Tibial artery (tissue), 4 donors: ENCODE measurements at places on chromosomes 3 and 15.

GRCh38 chr3:130604806-130605205 lies 87.8 kb downstream of the COL6A6 start:
- H3K4me3 ChIP-seq = no peak overlapping the region
- no peak for DNase-seq
- H3K4me1 ChIP-seq = no peaks in the 10 kb centered on the region
- H3K27me3 ChIP-seq = no peaks in the 10 kb centered on the region

DNA sequence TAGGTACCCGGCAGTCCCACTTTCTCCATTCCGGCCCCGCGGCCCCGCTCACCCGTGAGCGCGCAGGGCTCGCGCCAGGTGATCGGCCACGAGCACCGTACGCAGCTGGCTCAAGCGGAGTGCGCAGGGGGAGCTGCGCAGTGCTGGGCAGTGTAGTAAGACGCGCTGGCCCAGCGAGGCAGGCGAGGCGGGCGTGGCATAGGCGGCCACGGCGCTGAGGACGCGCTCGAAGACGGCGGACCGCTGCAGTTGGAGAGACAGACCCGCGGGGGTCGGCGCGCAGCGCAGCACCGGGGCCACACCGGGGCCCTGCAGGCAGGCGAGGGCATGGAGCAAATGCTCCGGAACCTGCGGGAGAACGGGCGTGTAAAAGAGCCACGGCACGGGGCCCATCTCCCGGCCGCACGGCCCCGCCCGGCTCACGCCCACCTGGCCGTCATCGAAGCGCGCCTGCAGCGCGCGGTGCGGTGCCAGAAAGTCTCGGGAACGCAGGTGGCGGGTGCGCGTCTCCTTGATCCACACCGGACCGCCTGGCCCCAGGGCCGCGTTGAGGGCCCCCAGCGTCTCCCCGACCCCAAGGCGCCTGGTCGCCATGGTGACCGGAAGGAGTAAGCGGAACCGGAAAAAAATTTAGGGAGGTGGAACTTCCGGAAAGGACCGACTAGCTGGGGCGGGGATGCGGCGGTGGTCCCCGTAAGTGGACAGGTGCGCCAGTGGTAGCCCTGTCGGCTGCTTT lies at the start of gene DALRD3:
Gene DALRD3, minus strand, starts transcription at position 610 of the 736 bp plus-strand sequence. Its CDS starts 16 bp downstream, at position 594.
- peaks cover 46% of the 10 kb centered on the region for H3K36me3 ChIP-seq
- H3K27ac ChIP-seq = peak within 1 kb of the TSS; percentile 87
- H3K27me3 ChIP-seq = no peaks in the 10 kb centered on the region
- peak within 1 kb of the TSS; percentile 81 for H3K4me3 ChIP-seq
- H3K4me1 ChIP-seq = peaks cover 45% of the 10 kb centered on the region
- DNase-seq = peak; percentile 84

- peaks cover 8% of the 10 kb centered on the region for H3K4me1 ChIP-seq
- H3K27ac ChIP-seq = no peak overlapping the region
- no peaks in the 10 kb centered on the region for H3K36me3 ChIP-seq
- DNase-seq = no peak
Measured at GRCh38 chr3:70061096-70061495, 61.6 kb downstream of the SAMMSON start.

DNA sequence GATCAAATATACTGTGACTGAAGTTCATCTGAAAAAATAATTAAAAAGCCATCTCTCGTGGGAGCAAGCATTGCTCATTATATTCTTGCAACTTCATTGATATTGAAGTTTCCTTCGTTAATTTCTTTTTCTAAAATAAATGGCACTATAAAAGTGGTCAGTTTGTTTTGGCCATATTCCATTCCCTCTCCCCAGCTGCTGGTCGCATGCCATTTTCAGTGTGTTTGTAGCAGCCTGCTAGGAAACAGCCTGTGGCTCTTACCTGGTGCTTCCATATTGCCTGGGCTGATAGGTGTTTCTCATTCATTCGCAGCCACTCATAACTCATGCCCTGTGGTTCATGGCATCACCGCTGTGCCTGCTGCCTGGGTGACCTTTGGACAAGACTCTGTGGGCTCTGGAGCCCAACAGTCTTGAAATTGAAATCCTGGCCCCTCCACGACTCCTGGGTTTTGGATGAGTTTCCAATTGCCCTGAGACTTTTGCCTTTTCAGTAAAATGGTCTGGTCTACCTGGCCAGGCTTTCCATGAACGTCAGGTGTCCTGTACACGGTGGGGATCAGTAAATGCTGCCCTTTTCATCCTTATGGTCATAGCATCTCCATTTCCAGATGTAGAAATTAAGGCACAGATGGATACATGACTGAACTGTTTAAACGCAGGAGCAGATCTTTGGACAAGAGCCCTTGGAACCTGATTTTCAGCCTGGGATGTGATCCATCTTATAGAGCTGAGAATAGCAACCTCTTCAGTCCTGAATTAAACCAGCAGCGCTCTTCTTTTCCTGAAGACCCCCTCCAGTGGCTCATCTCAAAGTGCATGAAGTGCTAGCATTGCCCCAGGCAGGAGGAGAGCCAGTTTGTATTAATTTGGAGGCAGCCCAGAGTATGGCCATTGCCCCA lies 69.4 kb downstream of the SLCO3A1 start:
- H3K4me1 ChIP-seq = peaks cover 47% of the 10 kb centered on the region
- DNase-seq = no peak
- no peaks in the 10 kb centered on the region for H3K27me3 ChIP-seq
- no peaks in the 10 kb centered on the region for H3K36me3 ChIP-seq

- no peaks in the 10 kb centered on the region for H3K4me1 ChIP-seq
- no peak overlapping the region for H3K4me3 ChIP-seq
- no peak for DNase-seq
- H3K36me3 ChIP-seq = no peaks in the 10 kb centered on the region
- no peak overlapping the region for H3K27ac ChIP-seq
- no peaks in the 10 kb centered on the region for H3K27me3 ChIP-seq
Measured at GRCh38 chr3:81920816-81921215, 159.4 kb upstream of the GBE1 start.

DNA sequence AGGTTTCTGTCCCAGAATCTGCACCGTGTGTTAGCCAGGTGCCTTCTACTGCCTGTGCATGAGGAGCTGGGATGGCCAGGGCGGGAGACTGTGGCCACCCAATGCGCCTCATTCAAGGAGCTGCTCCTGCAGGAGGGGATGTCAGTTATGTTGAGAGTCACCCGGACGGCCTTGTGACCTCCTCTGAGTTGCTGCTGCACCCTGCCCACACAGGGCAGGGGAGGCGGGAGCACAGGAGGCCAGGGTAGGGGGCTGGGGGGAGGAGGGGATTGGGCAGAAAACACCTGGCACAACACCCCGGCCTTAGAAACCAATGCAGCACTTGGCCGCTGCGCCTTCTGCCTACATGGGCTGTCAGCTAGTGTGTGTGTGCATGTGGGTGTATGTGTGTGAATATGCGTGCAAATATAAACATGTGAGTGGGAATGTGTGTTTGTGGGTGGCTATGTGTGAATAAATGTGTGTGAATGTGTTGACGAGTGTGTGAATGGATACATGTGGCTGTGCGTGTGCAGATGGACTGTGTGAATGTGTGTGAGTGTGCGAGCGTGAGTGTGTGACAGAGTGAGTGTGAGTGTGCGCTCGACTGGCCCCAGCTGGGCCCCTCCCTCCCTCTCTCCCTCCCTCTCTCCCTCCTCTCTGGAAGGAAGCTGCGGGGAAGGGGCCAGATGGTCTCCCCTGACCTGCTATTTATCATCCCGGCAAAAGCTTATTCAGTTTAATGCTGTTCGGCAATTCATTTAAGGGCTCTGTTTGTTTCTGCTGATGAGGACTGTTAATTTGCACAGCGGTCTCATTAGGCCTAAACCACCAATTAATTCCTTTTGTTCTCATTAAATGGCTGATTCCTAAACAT lies 106.9 kb downstream of the TLE3 start:
- no peak for DNase-seq
- H3K27ac ChIP-seq = no peak overlapping the region
- no peaks in the 10 kb centered on the region for H3K36me3 ChIP-seq
- no peak overlapping the region for H3K4me3 ChIP-seq
- no peaks in the 10 kb centered on the region for H3K27me3 ChIP-seq

DNA sequence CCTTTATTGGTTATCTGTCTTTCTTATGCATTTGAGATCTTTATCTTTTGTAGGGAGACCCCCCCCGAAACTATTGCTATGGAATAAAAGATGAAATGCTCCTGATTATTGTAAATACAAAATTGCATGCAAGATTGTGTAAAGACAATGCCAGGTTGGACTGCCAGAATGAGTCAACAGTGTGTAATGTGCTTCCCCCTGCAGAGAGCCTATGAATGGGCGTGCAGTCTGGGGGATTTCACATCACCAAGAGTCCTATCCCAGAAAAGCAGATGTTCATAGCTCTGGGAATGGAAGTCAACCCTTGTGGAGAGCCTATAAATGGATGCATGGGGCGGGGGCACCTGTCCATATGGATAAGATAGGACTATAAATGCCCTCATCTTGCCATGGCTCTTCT lies 584.3 kb downstream of the NSUN3 start:
- no peak for DNase-seq
- H3K36me3 ChIP-seq = no peaks in the 10 kb centered on the region
- H3K27ac ChIP-seq = no peak overlapping the region
- no peaks in the 10 kb centered on the region for H3K27me3 ChIP-seq

GRCh38 chr3:195385526-195385925 lies 57.3 kb downstream of the ACAP2 start:
- no peak overlapping the region for H3K27ac ChIP-seq
- no peaks in the 10 kb centered on the region for H3K4me1 ChIP-seq
- H3K36me3 ChIP-seq = no peaks in the 10 kb centered on the region
- H3K27me3 ChIP-seq = no peaks in the 10 kb centered on the region
- no peak overlapping the region for H3K4me3 ChIP-seq

DNA sequence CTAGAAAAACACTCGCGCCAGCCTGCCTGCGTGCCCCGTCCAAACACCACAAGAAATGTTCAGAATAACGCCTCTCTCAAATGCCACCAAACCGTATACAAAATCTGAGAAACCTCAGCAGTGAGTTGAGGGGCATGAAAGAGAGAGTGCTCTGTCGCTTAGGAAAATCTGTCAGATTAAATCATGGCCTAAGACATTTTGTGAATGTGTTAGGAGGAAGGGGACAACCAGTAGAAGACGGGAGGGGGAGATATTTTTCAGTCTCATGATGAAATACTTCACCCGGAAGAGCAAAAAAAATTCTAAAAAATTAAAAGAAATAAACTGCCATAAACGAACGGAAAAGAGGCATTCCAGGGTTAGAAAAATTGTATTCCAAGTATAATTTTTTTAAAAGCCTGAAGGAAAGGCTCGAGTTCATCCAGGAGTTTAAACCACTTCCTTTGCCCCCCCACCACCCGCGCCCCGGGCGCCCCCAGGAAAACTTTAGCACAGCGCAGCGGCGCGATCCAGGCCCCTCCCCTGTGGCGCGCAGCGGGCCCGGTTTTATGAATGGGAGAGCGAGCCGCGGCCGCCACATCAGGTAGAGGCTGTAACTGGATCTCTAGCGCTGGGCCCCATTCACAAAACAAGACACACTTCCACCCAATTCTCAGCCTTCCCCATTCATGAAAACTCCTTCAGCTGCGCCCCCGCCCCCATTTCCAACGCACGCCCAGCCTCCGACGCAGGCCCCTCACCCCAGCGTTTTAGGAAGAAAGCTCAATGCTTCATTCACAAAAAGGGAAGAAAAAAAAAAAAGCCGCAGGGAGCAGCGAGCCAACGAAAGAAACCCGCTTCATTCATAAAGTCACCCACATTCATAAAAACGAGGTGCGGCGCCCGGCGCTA lies 1.4 kb downstream of the ETV5 start:
- H3K27me3 ChIP-seq = no peaks in the 10 kb centered on the region
- no peaks in the 10 kb centered on the region for H3K36me3 ChIP-seq
- peak; percentile 76 for DNase-seq
- H3K27ac ChIP-seq = peak overlapping the region; percentile 74
- peak overlapping the region; percentile 69 for H3K4me3 ChIP-seq
- H3K4me1 ChIP-seq = peaks cover 31% of the 10 kb centered on the region

GRCh38 chr15:101308604-101309435 lies 13.8 kb upstream of the SNRPA1 start:
- no peak overlapping the region for H3K4me3 ChIP-seq
- H3K36me3 ChIP-seq = no peaks in the 10 kb centered on the region
- peaks cover 23% of the 10 kb centered on the region for H3K27me3 ChIP-seq
- H3K27ac ChIP-seq = no peak overlapping the region
- no peaks in the 10 kb centered on the region for H3K4me1 ChIP-seq

- H3K36me3 ChIP-seq = no peaks in the 10 kb centered on the region
- no peak overlapping the region for H3K27ac ChIP-seq
- H3K4me3 ChIP-seq = no peak overlapping the region
- H3K4me1 ChIP-seq = no peaks in the 10 kb centered on the region
Measured at GRCh38 chr3:180142041-180142440, 105.3 kb upstream of the PEX5L start.

- peak overlapping the region; percentile 88 for H3K27ac ChIP-seq
- peaks cover 5% of the 10 kb centered on the region for H3K4me1 ChIP-seq
- H3K27me3 ChIP-seq = no peaks in the 10 kb centered on the region
- peak; percentile 76 for DNase-seq
- no peaks in the 10 kb centered on the region for H3K36me3 ChIP-seq
Measured at GRCh38 chr3:11643201-11643603, 513 bp downstream of the VGLL4 start.
